ENCODE measurements at places on chromosomes 3 and 15.
A peak's percentile ranks its signal among the peaks of the same experiment; 100 is the strongest.

DNA sequence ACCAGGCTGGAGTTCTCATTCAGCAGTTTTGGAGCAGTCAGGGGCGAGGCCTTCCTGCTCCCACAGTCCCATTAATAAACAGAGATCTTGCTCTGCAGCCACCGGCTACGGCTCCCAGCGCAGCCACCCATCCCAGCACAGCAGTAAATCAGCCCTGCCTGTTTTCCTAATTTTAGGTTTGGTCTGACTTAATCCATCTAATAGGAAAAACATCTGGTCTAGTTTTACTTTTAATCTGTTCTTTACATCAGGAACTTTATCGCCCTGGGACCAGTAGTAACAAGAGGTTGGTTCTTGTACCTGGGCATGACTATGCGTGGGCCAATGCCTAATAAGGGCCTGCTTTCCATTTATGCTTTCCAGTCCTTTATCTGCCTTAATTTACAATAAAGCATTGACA lies 264.0 kb upstream of the DPH6 start:
- DNase-seq, result peak; percentile 34

DNA sequence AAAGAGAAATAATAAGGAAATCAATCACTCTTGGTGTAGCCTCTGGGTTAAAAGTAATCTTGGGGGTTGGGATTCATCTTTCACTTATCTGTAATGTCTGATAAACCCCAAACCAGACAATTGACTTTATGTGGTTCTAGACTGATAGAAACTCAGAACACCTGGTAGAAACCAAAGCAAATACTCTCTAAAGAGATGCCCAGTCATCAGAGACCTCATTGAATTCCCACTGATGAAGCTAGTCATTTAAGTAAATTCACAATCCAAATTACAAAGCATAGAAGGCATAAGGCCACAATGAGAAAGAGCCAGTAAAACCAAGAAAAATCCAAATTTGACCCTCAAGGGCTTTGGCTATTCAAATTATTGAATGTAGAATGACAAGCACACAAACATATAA lies 250.6 kb downstream of the MBNL1 start:
- DNase-seq, result no peak

DNA sequence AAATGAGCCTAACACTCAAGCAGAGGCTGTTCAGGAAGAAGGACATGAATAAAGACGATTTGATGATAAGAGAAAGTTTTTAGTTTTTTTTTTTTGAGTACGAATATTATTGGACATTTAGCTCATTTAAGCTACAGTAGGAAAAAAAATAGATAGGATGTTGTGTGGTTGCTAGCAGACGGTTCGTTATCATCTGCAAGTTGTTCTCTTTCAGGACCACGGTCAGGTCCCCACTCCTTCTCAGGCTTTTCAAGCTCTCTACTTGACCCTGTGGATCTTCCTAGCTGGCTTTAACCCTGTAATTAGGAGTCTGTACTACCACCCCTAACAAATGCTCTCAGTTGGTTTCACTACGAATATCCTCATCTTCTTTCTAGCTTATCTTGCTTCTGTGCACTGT lies 1.1 kb downstream of the KCNH8 start:
- DNase-seq, result no peak

GRCh38 chr3:111173328-111173900 lies 101.8 kb downstream of the NECTIN3 start:
- no peak for DNase-seq

DNA sequence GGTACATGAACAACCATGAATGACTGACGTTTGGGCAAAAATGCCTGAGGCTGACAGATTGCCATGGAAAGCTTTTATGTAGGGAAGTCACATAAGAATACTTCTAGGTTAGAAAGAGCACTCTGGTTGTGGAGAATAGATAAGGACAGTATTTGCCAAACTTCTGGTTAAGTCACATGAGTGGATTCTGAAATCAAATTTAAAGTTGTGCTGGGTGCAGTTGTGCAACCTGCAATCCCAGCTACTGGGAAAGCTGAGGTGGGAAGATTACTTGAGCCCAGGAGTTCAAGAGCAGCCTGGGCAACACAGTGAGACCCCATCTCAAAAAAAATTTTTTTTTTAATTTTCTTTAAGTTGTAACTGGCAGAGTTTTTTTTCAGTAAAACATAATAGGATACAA lies 7.2 kb upstream of the ZNF148 start:
- no peak for DNase-seq

- DNase-seq, result no peak
Measured at GRCh38 chr3:133054586-133054985, 16.4 kb downstream of the TMEM108 start.

GRCh38 chr3:123768480-123769355 lies 115.4 kb downstream of the MYLK start:
- DNase-seq, result no peak

DNA sequence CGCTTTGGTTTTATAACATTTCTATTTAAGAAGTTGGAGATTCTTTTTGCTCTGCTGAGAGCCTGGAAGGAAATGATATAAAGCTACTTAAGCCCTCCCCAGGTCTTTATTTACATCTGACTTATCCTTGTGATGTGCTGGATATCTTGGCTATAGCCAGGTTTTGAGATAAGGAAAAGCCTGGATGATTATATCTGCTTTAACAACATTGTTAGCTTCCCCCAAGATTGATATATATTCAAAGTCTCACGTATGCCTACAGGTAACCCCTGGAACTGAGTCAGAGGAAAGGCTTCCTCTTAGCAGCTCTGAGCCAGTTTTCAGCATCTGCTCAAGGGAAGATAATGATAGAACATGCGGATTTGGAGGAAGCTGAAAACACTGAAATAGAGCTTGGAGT lies 61.5 kb upstream of the CRBN start:
- no peak for DNase-seq
